OCI-M1 (cell line): ENCODE measurements at places on chromosomes 1 and 21.

DNA sequence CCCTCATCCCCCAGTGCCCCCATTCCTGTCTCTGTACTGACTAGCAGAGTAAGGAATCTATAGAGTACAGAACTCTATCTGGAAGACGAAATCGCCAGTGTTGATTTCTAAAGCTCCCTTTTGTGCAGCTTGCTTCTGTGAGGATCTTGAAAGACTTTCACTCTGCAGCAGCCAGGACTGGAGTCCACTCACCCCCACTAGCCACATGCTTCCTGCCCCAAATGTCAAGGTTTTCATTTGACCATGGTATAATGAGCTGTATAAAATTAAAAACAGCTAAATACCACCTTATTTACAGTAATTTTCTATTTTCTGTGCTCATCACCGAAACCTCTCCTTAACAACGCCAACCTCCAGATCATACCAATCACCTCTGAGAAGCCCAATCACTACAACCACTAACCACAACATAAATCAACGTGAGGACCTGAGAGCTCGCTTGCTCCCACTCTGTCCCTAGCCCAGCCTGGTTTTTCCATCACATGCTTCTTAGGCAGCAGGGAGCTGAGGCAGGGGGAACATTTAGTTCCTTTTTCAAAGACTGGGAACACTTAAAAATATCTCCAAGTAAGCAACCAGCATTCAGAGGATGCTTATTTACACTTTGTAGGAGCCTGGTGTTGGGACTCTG is 56.1 kb upstream of the IRF2BP2 start:
- no peak for DNase-seq

- no peak for DNase-seq
Observed at GRCh38 chr21:38661889-38662568, 143.7 kb upstream of the ETS2 start.

GRCh38 chr1:31943546-31944184 is 5.5 kb upstream of the PTP4A2 start:
- peak; percentile 63 for DNase-seq

GRCh38 chr21:30717105-30717504 is 1.5 kb downstream of the KRTAP21-3 start:
- no peak for DNase-seq

DNA sequence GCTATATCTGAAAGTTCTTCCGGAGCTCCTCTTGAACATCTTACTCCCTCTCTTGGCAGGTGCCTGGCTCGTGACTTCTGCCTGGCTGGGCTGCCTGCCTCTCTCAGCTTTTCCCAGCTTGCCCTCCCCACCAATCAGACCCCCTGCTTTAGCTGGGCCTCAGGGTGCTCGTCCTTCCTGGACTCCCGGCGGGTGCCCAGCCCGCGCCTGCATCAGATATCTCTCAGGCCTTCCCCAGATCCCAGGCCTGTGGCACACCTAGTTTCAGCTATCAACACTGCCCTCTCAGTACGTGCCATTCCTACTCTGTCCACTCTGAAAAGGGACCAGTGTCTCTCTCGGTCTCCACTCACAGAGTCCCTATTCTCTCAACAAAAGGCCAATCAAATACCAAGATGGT is 96.5 kb upstream of the CLDN14 start:
- no peak for DNase-seq

- no peak for DNase-seq
Observed at GRCh38 chr1:24277420-24278169, 41.6 kb upstream of the GRHL3 start.

DNA sequence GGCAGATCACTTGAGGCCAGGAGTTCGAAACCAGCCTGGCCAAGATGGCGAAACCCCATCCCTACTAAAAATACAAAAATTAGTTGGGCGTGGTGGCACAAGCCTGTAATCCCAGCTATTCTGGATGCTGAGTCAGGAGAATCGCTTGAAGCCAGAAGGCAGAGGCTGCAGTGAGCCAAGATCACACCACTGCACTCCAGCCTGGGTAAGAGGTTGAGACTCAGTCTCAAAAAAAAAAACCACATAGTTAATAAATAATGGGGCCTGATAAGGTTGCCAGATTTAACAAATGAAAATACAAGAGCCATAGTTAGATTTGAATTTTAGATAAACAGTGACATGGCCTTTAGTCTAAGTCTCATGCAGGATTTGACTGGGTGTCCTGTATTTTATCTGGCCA is 175.7 kb downstream of the ZZZ3 start:
- DNase-seq: no peak

GRCh38 chr1:28200234-28200873 is 23.9 kb upstream of the PTAFR start:
- no peak for DNase-seq

DNA sequence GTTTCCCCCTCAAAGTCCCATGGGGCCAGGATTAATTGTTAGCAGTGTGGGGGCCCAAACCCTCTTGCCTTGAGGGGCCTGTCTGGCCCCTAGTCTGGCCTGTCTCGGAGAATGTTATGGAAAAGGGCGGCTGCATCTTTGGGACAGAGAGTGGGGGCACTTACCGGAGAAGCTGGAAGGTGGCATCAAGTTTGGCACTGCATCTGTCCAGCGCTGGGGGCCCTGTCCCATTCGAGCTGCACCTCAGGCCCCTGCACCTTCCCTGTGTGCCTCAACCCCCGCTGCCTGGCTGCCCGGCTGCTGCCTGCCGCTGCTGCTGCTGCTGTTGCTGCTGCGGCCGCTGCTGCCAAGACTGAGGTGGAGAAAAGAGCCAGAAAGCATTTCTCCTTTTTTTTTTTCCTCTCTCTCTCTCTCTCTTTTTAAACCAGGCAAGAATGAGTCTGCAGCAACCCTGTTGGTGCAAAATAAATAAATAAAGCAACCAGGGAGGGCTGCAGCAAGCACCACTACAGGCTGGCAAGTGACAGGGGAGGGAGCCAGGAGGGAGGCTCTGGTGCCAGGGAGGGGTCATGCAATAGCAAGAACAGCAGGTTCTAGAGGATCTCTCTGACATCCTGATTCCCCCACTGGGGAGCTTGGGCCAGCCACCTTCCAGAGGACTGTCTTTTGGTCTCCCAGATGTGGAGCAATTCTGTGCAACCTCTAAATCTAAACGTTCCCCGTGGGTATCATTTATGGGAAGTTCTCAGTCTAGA is at the start of gene LINGO4:
TSS of gene LINGO4 (minus strand) at position 354 of the 755 bp plus-strand sequence. CDS start 2,715 bp downstream, outside the sequence.
- DNase-seq: no peak

GRCh38 chr1:111943066-111943465 is 46.4 kb downstream of the KCND3 start:
- DNase-seq: no peak

DNA sequence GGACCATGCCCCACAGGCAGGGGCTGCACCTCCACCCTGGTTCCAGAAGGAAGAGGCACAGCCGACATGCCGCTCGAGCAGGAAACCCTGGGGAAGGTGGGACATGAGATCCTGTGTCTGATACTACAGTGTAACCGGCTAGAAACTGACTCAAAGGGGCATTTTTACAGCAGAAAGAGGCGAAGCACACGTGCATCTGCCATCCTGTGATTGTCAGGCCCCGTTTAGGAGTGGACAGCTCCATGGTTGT is 62.7 kb downstream of the SIK1 start:
- DNase-seq: no peak

DNA sequence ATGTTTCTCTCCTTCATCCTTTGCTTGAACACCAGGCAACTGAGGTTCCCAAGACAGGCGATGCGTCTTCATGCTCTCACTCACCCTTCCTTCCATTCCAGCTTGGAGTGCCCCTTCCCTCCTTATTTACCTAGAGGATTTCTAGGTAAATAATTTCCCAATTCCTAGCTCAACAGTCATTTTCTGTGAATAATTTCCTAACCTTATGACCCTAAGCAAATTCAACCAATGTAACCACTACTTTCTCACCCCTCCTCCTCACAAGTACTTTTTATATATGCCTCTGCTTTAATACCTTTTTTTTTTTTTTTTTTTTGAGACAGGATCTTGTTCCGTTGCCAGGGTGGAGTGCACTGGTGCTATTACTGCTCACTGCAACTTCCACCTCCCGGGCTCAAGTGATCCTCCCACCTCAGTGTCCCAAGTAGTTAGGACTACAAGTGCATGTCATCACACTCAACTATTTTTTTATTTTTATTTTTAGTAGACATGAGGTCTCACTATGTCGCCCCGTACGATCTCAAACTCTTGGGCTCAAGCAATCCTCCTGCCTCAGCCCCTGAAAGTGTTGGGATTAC is 86.7 kb downstream of the USP24 start:
- DNase-seq: no peak

GRCh38 chr1:209505044-209505443 is 78.5 kb upstream of the CAMK1G start:
- no peak for DNase-seq

- no peak for DNase-seq
Observed at GRCh38 chr21:27112186-27112585, 145.3 kb upstream of the ADAMTS5 start.

DNA sequence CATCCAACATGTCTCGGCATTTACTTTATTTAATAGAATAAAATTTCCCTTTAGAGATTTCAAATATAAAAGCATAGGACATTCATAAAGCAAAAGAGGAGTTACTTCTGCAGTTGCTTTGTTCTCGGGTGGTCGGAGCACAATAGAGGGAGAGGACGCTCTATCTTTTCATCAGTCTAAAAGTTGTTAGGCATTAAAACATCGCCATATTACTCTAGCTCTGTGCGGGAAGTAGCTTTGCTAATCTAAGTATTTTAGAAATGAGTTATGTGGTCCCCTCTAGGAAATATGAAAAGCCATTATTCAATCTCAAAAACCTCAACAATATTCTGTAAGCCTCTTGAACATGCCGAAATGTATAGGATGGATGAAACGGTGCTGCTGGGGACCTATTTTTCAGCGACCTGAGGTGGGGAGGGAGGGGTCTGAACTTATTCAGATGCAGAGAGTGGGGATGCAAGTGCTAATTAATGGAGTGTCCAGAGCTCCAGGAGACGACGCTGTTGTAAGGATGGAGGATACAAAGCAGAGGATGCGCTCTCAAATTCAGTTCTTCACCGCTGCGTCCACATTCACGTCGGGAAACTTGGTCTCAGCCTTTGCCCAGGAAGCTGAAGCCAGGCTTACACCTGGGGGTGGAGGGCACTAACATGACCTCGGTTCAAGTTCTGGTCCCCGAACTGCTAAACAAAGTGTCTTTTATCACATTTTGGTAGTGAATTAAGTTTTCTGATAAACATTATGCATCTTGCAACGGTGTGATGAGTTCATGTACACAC is 6.3 kb downstream of the CDKN2C start:
- DNase-seq: peak; percentile 84

GRCh38 chr1:210565306-210565705 is 236.6 kb downstream of the HHAT start:
- DNase-seq: no peak

DNA sequence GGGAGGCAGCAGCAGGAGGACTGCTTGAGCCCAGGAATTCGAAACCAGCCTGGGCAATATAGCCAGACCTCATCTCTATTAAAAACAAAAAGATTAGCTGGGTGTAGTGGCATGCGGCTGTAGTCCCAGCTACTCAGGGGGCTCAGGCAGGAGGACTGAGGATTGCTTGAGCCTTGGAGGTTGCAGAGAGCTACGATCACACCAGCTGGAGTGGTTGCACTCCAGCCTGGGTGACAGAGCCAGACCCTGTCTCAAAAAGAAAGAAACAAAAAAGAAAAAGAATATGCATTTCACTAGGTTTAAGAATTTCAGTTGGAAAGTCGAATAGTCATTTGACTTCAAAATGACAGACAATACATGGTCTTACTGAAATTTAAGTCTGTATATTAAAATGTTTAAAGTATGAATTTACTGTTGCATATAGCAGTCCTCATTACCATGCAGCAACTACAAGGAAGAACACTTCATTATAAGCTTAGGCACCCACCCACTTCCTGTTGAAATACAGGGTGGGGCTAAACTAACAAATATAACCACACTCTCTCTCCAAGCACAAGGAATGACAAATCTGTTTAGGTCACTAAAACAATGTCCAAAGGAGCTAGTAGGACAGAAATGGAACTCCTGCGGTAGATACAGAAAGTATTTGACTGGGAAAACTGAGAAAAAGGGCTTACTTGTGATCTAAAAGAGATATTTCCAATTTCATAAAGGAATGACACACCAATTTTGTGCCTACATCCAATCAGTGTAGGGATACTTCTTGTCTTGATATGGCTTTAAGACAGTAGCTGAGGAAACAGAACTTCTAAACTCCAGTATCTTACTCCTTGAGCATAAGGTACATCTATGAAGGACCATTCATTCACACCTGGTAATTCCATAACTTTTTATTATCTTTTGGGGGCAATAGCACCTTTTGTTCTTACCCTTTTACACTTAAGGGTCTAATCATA is 44.1 kb downstream of the GPR3 start:
- peak; percentile 50 for DNase-seq

- DNase-seq: no peak
Observed at GRCh38 chr1:178060789-178061556, 32.9 kb upstream of the RASAL2 start.

DNA sequence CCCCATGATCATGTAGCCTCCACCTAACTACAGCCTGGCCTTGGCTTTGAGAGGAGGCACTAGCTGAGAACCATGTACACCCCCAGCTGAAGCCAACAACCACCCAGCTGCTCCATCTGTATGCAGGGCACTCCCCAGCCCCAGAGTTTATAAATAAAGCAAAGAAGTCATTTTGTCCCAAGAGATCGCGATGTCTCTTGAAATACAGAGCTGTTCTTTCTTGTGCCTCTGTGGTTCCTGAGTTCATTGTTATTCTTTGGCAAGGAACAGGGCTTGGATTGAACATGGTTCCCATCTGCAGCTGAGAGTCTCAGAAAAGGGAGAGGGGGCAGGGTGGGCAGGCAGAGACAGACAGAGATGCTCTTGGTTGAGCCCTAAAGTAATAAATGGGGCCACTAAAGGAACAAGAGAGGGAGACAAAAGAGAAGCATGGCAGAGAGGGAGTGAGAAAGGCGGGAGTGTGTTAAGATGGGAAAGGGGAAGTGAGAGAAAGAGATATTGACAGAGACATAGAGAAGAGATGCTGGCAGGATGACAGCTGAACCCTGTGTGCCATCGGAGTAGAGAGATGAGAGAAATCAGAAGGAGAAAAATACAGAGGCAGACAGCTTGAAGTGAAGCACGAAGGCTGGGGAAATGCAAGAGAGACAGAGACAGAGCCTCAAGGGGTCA is 63.3 kb downstream of the TNR start:
- no peak for DNase-seq

DNA sequence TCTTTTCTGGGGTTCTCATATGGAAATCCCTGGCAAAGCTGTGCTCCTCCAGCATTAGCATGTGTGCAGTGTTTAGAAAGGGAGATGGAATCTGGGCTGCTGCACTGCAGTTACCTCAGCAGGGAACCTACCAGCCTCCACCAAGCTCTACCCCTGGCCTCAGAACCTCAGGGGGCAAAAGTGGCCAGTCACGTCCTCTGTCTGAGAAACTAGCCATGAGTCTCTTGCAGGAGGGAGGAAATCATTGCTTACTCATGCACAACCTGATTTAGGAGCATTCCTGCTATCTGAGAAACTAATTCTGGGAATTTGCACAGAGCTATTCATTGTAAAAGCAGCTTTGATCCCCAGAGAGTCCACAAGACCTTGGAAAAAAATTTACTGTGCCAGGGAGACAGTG is 80.6 kb upstream of the IPO9 start:
- no peak for DNase-seq

GRCh38 chr1:226690460-226690982 is 48.6 kb downstream of the ITPKB start:
- DNase-seq: no peak
